ENCODE measurements at places on chromosomes 7 and 10. TPM values are rescaled to one million over a fixed set of nuclear protein-coding genes. Genes with fewer than 3 reads are reported as not detected.

The PRSS37 gene
- total RNA-seq = not detected

The ENTPD7 gene
- 27.9 TPM for total RNA-seq

The PLEKHS1 gene
- total RNA-seq = not detected

The RAMP3 gene
- not detected for total RNA-seq

The CPEB3 gene
- total RNA-seq = 2.0 TPM

Measured in thoracic aorta endothelial cell (primary cell).